ENCODE measurements at places on chromosomes 7 and 10.

DNA sequence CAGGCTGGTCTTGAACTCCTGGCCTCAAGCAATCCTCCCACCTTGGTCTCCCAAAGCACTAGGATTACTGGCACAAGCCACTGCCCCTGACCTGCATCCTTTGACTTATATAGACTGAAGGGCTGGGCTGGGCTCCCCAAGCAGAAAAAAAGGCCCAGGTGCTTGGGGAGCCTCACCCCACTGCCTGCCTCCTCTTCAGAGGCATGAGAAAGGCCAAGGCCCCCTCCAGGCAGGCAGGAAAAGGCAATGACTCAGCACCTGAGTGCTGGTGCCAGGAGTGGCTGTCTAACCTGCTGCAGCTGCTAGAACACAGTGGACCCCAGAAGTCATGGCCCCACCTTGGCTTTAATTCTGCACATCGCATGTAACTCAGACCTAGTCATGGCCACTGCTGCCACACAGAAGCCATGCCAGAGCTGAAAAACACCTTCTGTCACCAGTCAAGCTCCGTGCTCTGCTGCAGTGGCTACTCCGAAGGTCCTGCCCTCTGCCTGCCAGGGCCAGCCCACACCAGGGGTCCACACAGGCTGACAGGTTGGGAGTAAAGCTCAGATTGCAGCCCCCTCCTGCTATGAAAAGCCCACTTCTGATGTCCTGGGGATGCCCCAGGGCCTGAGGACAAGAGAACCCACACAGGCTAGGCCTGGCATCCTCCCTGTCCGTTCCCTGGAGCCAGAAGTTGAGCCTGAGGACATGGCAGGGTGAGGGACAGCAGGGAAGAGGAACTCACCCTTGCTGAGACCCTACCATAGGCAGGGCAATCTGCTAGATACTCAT, 48.5 kb downstream of the GRID1 start:
- H3K4me3 ChIP-seq: no peak overlapping the region
- no peak overlapping the region for H3K27ac ChIP-seq
- no peaks in the 10 kb centered on the region for H3K36me3 ChIP-seq
- DNase-seq: peak; percentile 44
- peaks cover 25% of the 10 kb centered on the region for H3K27me3 ChIP-seq
- peaks cover 5% of the 10 kb centered on the region for H3K4me1 ChIP-seq

- H3K36me3 ChIP-seq: no peaks in the 10 kb centered on the region
- H3K4me3 ChIP-seq: no peak overlapping the region
- DNase-seq: no peak
- H3K27me3 ChIP-seq: peaks cover 10% of the 10 kb centered on the region
- no peaks in the 10 kb centered on the region for H3K4me1 ChIP-seq
Measured at GRCh38 chr7:156612930-156613329, 27.6 kb upstream of the RNF32 start.

DNA sequence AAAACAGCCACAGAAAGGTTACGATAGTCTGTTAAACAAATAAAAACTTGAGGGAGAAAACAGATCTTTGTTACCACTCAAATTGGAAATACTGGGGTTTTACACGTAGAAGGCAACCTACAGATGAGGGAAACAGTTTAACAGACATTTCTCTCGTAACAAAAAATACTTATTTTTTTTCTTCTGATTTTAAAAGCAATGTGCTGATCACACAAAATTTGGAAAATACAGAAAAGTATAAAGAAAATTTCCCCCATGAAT, 211.7 kb downstream of the FAM107B start:
- H3K4me3 ChIP-seq: no peak overlapping the region
- H3K4me1 ChIP-seq: peaks cover 9% of the 10 kb centered on the region
- no peaks in the 10 kb centered on the region for H3K27me3 ChIP-seq
- no peak overlapping the region for H3K27ac ChIP-seq
- H3K36me3 ChIP-seq: no peaks in the 10 kb centered on the region
- DNase-seq: no peak

DNA sequence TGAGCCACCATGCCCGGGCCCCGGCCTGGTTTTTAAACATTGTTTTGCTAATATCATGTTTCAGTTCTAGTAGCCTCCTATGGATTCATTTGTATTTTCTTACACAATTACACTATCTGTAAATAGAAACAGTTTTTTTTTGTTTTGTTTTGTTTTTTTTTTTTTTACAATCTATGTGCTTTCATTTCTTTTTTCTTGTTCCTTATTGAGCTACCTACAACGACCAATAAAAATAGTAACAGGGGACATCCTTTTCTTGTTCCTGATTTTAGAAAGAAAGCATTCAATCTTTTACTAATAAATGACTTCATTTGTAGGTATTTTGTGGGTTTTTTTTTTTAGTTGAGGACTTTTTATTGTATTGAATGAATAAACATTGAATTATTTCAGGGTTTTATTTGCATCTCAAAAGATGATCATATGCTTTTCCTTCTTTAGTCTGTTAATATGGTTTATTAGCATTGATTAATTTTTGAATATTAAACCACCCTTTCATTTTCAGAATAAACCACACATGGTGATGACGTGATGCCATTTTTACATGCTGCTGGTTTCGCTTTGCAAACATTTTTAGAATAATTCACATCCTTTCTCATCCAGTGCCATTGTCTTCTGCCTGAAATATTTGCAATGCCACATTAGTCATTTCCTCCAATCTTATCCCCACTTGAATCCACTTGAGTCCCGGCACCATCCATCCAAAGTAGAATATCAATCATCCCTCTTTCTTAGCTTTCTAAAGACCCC, 18.1 kb upstream of the AKR1E2 start:
- DNase-seq: peak; percentile 49
- H3K4me1 ChIP-seq: peaks cover 17% of the 10 kb centered on the region
- H3K36me3 ChIP-seq: no peaks in the 10 kb centered on the region
- H3K4me3 ChIP-seq: no peak overlapping the region
- no peaks in the 10 kb centered on the region for H3K27me3 ChIP-seq
- H3K27ac ChIP-seq: peak overlapping the region; percentile 9

DNA sequence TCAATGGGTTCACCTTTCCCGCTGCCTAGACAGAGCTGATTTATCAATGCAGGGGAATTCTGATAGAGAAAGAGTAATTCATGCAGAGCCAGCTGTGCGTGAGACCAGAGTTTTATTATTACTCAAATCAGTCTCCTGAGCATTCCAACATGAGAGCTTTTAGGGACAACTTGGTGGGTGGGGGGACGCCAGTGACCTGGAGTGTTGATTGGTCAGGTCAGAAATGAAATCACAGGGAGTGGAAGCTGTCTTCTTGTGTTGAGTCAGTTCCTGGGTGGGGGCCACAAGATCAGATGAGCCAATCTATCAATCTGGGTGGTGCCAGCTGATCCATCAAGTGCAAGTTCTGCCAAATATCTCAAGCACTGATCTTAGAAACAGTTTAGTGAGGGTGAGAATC, 99.0 kb upstream of the CAV2 start:
- peaks cover 18% of the 10 kb centered on the region for H3K4me1 ChIP-seq
- no peak for DNase-seq
- H3K36me3 ChIP-seq: peaks cover 6% of the 10 kb centered on the region
- peak overlapping the region; percentile 49 for H3K27ac ChIP-seq
- no peak overlapping the region for H3K4me3 ChIP-seq

DNA sequence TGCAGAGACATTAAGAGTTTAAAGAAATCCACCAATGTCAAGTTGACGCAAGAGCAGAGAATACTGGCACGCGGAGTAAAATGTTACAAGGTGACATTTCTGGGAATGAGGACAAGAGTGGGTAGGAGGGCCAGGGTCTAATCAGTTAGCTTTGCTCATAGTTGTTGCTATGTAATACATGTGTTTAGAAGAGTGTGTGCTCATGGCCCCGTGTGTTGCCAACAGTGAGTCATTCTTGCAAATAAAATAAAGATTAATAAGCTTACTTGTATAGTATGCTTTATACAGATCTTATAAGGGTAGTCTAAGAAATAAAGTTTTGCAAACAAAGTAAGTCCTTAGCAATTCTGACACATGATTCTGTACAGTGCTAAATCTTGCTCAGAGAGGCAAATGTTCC, 64.5 kb downstream of the DNMBP start:
- H3K27me3 ChIP-seq: no peaks in the 10 kb centered on the region
- H3K4me1 ChIP-seq: peaks cover 16% of the 10 kb centered on the region
- H3K36me3 ChIP-seq: peaks cover 18% of the 10 kb centered on the region
- DNase-seq: peak; percentile 58
- H3K27ac ChIP-seq: peak overlapping the region; percentile 52

DNA sequence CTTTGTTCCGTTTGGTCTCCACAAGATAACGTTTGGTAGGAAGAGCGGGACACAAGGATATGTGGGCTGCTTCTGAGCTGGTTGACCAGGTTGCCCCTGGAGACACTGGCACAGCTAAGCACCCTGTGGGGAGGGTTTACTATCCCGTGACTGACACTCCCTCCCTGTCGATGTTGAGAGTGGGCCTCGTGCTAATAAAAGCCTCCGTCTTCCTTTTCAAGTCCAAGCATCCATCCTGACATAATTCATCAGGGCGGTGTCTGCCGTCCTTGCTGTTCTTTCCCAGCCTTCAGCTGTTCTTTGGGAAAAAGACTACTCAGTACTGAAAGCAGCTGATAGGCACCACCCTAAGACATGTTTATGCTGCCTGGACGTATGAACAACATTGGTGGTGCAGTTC, 49.6 kb downstream of the SHH start:
- H3K27ac ChIP-seq: peak overlapping the region; percentile 40
- H3K4me1 ChIP-seq: no peaks in the 10 kb centered on the region
- no peak for DNase-seq

GRCh38 chr7:64035388-64035787, 9.8 kb upstream of the ZNF727 start:
- H3K36me3 ChIP-seq: no peaks in the 10 kb centered on the region
- no peak overlapping the region for H3K27ac ChIP-seq
- H3K4me3 ChIP-seq: no peak overlapping the region
- no peak for DNase-seq
- no peaks in the 10 kb centered on the region for H3K4me1 ChIP-seq
- no peaks in the 10 kb centered on the region for H3K27me3 ChIP-seq

DNA sequence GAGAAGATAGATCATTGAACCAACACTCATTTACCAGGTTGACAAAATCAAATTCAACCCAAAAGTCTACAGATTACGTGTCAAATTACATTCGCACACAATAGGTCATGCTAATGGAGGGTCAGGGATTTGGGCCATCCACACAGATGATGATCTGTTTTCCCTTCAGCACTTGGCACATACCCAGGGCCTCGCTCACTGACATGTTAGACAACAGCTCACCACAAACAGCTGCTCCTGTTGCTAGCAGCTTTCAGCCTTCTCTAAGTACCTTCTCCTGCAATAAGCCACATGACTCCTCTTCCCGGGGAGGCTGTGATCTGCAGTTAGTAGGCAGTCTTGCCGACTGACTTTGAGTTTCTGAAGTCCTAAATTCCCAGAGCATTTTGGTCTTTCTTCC, 18.4 kb downstream of the NKX2-3 start:
- H3K27ac ChIP-seq: no peak overlapping the region
- H3K36me3 ChIP-seq: no peaks in the 10 kb centered on the region
- peaks cover 8% of the 10 kb centered on the region for H3K4me1 ChIP-seq
- H3K27me3 ChIP-seq: peaks cover 53% of the 10 kb centered on the region
- no peak overlapping the region for H3K4me3 ChIP-seq
- peak; percentile 63 for DNase-seq

- peak; percentile 63 for DNase-seq
- H3K36me3 ChIP-seq: no peaks in the 10 kb centered on the region
- H3K27me3 ChIP-seq: no peaks in the 10 kb centered on the region
- H3K27ac ChIP-seq: no peak overlapping the region
Measured at GRCh38 chr7:16524332-16524731, 2.3 kb upstream of the LRRC72 start.

- H3K27me3 ChIP-seq: no peaks in the 10 kb centered on the region
- no peak overlapping the region for H3K4me3 ChIP-seq
- no peaks in the 10 kb centered on the region for H3K36me3 ChIP-seq
- peak overlapping the region; percentile 89 for H3K27ac ChIP-seq
- DNase-seq: no peak
- peaks cover 20% of the 10 kb centered on the region for H3K4me1 ChIP-seq
Measured at GRCh38 chr7:29329686-29330085, 135.1 kb downstream of the CHN2 start.
